NCI-H2171 treated with DMSO at 0.1 percent for 48 hours (cell line): ENCODE measurements at places on chromosomes 12 and 14.
A peak's percentile ranks its signal among the peaks of the same experiment; 100 is the strongest.

- DNase-seq = no peak
Observed at GRCh38 chr12:51863363-51863932, 14.9 kb upstream of the FIGNL2 start.

DNA sequence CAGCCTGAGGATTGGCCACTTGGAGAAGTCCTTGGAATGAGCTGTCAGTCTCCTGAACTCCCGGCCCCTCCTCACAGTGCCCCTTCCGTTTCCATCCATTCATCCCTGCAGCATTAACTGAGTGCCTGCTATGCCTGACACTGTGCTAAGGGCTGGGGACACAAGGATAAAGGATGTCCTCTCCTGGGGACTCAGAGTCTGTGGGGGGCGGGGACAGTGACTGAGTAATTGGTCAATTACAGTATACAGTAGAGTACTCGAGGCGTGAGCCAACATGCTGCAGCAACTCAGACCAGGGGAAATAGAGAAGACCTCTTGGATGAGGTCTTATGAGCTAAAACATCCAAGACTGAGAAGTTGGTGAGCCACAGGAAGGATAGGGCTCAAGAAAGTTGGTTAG, 43.4 kb upstream of the PWP1 start:
- DNase-seq = no peak

- no peak for DNase-seq
Observed at GRCh38 chr14:77642407-77642806, 26.0 kb upstream of the SPTLC2 start.

- no peak for DNase-seq
Observed at GRCh38 chr12:77923882-77924281, 93.2 kb downstream of the NAV3 start.

DNA sequence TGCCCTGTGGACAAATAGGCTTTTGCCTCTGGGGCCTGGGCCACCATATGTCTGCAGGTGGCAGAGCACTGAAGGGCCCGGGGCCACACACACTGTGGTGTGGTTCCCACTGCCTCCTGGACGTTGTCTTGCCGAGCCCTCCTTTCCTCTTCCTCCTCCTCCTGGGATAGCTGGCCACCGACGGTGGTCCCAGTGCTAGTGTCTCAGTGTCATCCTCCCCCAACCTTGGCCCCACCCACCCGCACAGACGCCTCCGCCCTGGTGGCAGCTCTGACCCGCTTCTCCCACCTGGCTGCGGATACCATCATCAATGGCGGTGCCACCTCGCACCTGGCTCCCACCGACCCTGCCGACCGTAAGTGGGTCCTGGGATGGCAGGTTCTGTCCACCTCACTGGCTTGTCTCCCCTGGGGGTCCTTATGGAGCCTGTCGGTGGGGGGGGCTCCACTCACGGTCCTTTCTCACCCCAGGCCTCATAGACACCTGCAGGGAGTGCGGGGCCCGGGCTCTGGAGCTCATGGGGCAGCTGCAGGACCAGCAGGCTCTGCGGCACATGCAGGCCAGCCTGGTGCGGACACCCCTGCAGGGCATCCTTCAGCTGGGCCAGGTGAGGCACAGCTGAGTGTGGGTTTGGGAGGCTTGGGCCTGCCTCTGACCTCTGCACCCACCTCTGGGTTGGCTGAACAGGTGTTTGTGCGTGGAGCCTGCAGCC, 23.5 kb downstream of the HIP1R start:
- DNase-seq = no peak

DNA sequence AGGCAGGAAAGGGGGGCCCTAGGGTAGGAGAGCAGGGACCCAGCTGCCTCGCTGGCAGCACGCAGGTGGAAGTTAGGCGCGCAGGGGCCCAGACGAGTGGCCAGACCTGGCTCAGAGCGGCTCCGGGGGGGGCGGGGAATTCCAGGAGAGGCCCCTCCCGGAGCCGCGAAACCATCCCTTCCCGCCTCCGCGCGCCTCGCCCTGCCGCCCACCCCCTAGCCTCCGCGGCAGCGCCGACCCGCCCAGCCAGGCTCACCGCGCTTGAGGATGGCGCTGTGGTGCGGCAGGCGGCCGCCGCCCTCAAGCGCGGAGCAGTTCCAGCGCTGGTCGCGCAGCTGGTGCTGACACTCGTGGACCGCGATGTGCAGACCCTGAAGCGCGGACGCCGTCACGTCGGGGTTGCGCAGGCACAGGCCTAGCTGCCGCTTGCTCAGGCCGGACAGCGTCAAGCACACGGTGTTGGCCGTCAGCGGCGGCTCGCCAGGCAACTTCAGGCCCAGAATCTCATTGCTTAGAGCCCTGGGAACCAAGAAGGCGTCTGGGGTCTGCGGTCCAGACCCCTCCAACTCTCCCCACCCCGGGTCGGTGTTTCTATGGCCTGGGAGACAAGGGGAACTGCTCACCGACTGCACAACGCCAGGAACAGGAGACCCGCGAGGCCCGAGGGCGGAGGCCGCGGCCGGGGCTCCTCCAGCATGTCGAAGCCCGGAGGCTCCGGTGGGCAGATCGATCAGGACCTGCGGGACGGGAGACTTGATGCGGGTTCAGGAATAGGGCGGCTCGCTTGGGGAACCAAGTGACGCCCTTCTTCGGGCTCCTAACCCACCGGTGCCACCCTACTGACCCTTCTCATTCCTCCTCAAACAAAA, 1.5 kb downstream of the WNT10B start:
- DNase-seq = no peak

- peak; percentile 91 for DNase-seq
Observed at GRCh38 chr12:120630104-120630892, 10.1 kb upstream of the CABP1 start.

DNA sequence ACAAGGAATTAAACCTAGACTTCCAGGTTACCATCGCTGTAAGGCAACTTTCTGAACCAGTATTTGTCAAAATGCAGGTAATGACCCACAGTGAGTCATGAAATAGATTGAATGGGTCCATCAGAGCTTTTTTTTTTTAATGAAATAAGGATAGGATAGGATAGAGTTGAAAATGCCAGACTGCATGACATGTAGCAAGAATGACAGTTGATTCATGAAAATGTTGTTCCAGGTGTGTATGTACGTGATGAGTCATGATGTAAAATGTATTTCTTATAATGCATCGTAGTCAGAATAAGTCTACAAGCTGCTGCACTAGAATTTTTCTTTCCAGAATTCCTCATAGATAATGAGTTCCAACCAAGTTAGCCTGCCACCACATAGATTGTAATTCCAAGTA, 184.4 kb upstream of the BCL2L14 start:
- DNase-seq = no peak

DNA sequence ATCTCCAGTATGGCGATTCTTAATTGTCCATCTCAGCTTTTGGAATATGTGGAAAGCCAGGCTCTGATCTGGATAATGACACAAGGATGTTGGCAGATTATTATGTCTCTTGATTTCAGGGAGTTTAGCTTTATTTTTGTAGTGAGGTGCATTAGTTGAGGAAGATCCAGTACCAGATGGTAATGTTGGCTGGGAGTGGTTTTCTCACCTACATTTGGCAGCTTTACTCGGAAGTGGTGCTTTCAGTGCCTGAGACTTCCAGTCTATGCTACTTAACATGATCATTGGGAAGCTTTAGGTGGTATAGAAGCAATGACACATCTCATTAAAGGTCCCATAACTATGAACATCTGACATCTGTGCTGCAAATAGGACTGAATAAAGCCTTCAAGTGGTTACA, 7.5 kb downstream of the SLC15A5 start:
- peak; percentile 3 for DNase-seq

DNA sequence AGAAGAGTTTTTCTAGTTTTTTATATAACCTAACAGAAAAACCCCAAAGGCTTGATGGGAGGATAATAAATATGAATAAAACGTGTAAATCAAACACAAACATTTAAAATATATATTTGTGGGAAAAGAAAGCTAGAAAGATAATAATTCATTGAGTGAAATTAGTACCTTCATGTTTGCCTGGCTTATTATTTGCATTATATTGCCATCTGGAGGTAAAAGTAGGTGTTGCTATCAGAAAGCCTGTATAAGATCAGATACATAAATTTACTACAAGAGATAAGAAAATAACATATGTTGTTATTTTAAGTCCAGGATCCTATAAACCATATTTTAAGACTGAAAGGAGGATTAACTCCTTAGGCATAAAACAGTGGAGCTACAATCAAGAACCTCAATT, 77.7 kb downstream of the NTS start:
- DNase-seq = no peak

GRCh38 chr14:79645753-79646362, 565.4 kb downstream of the DIO2 start:
- peak; percentile 19 for DNase-seq

GRCh38 chr12:92000597-92000996, 145.0 kb downstream of the BTG1 start:
- DNase-seq = no peak

- DNase-seq = no peak
Observed at GRCh38 chr14:74973003-74973653, 17.7 kb upstream of the PGF start.

DNA sequence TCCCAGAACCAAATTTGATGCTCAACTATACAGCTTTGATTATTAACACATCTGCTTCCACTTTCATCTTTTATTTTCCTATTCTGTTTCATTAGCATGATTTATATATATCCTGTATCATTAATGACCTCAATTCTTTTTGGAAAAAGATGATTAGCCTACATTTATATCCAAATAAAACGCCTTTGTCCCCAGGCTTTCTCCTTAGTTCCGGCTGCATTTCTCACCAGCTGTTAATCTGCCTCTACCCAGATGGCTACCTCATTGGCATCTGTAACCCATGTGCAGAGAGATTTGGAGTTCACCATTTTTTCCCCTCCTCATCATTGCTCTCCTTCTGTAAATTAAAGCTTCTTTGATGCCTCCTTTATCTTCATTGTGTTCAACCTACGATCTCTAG, 336.8 kb upstream of the RGS6 start:
- DNase-seq = peak; percentile 67

DNA sequence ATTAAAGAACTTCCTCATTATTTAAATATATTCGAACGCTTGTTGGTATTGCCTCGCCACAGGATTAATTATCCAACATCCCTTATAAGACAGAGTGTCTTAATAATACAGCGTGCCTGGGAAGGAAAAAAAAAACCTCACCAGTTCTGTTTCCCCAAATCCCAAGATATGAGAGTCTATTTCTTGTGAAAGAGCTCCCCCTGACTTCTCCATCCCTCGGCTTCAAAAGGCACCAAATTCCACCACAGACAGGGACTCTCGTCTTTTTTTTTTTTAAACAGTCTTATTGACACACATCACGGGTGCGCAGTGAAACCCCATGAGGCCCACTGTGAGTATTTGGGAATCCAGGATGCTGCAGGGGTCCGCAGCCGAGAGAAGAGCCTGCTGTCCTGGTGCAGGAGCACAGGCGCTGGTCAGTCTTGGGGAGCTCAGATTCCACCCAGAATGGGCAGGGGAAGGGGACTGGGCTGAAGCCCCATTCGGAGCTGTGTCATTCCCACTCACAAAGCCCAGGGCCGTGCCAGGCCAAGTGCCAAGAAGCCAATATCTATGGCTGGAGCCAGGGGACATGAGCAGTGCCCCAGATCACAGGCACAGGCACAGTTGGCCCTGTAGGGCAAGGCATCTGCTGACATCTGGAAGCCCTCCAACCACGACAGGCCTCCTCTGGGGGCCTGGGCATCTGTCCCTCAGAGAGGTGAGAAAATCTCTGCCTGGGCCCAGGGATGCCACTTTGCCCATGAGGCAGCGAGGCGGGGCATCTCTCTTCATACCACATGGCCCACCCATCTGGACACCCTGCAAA, 71.9 kb downstream of the BCL11B start:
- peak; percentile 69 for DNase-seq

DNA sequence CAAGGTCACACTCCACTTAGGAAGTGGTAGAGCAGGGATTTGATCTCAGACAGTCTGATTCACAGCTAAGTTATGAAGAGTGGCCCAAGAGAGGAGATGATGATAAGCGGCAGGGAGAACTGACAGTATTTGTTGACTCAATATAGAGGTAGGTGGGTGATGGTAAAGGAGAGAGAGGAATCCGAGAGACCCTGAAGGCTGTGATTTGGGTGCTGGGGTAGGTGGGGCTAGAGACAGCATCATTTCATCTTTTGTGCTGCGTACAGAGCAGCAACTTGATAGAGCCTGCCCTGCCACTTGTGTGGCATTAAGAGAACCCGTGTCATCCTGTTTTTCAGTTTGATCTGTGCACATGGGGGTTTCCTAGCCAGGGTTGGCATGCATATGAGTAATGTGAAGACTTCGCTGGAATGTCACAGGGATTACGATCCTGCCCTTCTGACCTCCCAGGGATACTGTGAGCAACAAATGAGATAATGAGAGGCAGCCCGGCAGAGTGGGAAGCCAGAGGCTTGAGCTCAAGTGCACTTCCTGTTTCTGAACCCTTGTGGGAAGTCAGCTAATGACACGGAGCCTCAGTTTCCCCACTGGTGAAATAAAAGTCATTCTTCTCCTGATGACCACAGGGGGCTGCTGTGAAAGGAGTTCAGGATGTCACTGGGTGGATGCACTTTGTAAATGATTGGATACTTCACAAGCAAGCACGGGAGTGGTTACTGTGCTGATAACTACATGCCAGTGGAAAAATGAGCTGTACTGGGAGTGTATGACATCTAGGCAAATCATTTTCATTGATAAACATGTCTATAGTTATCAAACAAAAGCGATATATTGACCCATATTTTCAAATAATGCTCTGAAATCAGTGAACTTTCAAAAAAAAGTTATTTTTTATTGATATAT, 59.5 kb upstream of the IGF1 start:
- DNase-seq = no peak

DNA sequence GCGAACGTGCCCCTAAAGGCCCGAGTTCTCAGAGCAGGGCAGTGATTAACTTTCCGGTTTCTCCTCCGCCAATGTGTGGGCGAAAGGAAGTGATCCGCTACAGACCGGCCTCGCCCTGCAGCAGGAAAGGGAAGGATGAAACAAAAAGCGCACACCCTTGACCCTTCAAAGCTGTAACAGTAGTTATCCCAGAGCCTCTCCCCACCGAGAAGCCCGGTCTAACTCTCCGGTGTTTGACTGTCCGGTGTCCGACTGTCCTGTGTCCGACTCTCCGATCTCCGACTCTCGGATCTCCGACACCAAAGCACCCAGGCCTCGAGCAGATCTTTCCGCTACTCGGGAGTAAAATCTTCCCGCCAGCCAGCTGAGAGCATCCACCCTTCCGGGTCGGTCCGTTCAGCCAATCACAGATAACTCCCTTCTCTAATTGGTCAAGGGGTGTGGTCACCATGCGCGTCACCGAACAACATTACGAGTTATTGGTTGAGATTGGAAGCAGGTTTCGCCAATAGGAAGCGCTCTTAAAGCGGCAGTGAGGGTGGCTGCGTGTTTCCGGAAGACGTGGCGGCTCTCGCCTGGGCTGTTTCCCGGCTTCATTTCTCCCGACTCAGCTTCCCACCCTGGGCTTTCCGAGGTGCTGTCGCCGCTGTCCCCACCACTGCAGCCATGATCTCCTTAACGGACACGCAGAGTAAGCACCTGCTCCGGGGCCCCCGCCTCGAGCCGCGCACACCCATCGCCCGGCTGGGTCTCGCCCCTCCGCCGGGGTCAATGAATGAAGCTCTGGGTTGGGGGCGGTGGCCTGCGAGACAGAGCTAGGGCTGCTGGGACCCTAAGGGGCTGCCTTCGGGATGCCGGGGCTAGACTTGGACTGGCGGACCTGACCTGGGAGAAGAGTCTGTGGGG, at the start of the genes GOLT1B and RECQL:
Gene GOLT1B (plus strand): TSS at position 532 of the 906 bp plus-strand sequence. CDS start 135 bp downstream, at position 667.
Gene RECQL (minus strand): TSS at position 378 of the 906 bp plus-strand sequence. CDS start 2,065 bp downstream, outside the sequence.
- DNase-seq = peak; percentile 100

GRCh38 chr12:52612431-52613383, 5.7 kb downstream of the KRT73 start:
- DNase-seq = no peak
